ENCODE measurements at places on chromosomes 13 and 19.
A peak's percentile ranks its signal among the peaks of the same experiment; 100 is the strongest.

DNA sequence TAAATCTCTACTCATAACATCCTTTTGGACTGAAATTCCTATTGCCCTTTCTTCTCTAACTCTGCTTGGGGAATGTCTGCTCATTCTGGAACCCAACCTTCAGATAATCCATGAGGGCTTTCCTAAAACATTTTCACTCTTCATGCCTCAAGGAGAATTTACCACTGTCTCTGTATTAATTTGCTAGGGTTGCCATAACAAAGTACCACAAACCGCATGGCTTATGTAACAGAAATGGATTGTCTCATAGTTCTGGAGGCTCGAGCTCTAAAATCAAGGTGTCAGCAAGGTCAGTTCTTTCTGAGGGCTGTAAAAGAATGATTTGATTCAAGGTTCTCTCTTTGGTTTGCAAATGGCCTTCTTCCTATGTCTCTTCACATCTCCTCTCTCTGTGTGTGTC lies 209.7 kb downstream of the LACC1 start:
- no peak for DNase-seq

DNA sequence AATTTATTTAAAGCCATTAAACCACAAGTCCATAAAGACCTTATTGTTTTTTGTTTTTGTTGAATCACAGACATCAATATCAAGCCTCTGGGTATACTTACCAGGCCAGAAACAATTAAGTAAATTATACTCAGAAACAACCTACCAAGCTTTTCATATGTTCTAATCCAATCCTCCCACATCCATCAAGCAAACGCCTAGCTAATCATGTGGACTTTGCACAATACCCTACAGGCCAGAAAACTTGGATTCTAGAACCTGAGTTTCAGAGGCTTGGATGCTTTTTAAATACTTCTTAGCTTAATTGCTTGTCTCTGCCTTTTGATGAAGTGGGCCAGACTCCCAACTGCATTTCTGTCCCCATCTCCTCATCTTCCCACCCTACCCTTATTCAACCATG lies 39.9 kb downstream of the TGDS start:
- no peak for DNase-seq

- no peak for DNase-seq
Observed at GRCh38 chr13:97425590-97425989, 8.4 kb upstream of the RAP2A start.

DNA sequence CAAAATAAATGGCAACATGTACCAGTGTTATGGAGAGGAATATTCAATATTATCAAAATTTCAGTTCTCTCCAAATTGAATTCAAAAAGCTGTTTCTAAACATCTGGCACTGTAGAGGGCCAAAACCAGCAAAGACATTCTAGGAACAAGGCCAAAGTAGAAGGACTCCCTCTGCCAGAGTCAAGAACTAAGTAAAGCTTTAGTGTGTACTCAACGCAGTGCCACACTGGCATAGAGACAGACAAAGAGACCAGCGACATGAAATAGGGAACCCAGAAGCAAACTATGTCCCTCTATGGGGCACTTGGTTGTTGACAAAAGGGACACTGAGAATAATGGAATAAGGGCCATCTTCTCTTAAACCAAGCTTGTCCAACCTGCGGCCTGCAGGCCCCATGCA lies 15.6 kb downstream of the SCGB2B2 start:
- no peak for DNase-seq

DNA sequence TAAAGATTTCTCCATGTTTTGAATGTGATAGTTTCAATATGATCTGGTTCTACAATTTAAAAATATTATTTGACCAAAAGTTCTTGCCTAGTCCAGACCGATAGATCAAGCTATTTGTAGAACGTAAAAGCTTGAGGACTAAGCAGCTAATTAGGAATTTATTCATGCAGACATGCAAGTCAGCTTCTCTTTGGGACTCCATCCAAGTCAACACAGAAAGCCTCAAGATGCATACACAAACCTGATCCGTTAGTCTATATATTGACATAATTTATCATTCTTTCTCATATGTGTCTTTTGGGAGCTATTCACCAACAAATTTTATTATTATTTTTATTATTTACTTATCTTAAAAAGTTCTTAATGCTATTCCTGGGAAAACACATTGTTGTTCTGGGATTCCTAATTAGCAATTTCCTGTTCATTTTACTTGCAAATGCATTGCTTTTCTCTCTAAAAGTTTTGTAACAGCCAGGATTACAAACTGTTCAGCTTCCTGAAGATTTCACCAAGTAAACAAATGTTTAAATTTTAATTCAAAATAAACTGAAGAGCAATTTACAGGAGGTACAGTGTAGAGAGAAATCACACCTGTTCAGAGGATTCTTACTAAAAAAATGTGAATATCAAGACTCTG lies 375.3 kb downstream of the GPC5 start:
- no peak for DNase-seq

DNA sequence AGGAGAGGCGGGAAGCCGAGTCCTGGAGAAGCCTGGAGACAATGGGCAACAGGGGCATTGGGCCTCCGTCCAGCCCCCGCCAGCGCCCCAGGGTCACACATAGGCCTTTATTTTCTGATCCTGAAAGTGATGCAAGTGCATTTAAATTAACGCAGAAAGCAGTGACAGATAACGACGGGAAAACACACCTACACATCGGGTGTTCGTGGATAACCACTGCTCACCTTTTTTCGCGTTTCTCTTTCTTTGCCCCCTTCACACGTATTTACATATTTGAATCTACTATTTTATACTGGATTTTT lies 30.4 kb upstream of the GRTP1 start:
- no peak for DNase-seq

DNA sequence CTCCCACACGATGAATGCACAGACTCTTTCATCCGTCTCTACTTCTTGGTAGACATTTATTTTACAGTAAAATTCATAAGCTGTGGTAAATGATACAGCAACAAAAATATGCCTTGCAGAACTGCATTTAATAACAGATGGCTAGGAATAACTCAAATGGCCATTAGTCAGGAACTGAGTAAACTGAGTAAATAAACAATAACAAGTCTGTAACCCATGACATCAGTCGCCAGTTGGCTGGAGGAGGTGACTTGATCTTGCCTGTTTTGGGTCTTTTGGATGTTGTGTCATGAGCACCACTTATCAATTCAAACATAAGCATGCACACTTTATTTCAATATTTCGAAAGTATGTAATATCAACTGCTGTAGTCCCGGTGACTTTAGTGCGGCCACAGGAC lies 632.6 kb upstream of the ARGLU1 start:
- DNase-seq = no peak

DNA sequence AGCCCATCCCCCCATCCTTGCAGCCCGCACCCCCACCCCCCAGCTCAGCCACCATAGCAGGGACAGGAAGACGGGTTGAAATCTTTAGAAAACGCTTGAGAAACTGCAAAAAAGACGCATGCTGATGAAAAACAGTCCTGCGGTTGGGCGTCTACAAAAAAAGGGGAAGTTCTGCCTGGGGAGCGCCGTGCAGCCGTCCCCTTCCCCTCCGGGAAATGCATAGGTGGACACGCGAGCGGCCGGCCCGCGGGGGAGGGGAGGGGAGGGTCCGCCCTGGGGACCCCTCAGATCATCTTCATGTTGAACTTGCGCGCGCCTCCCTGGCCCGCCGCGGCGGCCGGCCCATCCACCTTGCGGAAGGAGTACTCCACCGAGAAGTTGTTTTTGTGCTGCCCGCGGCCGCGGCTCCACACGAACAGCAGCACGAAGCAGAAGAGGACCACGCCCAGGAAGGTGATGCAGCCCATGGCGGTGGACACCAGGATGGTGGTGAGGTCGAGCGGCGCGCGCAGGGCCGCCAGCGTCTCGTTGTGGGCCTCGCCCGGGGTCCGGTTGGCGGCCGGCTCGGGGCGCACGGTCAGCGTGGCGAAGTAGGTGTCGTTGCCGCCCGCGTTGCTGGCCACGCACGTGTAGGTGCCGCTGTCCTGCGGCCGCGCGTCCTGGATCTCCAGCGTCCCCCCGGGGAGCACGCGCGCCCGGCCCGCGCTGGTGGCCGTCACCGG lies 7.9 kb upstream of the PEAK3 start:
- DNase-seq = no peak

DNA sequence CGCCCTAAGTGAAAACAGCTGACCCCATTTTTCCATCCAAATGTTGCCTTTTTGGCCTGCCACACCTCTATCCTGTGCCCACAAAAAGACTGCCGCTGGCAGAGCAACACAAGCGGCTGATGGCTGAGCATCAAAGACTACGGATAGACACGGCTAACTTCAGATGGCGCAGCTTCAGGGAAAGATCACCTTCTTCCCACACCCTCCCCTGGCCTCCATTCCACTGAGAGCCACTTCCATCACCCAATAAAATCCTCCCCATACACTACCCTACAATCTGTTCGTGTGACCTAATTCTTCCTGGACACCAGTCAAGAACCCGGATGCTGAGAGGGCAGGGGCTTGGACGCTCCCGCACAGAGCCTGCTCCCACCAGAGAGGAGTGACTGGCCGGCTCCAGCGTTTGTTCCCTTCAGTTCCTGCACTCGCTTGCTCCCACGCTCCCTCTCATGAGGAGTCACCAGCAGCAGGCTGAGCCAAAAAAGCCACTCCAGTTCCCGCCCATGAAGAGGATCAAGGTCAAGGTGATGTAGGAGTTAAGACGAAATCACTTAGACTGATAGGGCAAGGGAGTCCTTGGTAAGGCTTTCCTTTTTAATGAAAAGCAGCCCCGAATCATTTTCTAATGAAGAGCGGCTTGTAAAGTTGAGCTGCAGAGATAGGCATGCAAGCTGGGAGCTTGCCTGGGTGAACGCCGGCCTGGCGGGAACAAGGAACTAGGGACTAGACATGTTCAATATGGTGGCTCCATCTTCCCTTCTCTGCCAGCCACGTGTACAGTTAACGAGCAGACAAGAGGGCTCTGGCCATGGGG lies 35.7 kb downstream of the TSKS start:
- peak; percentile 51 for DNase-seq

DNA sequence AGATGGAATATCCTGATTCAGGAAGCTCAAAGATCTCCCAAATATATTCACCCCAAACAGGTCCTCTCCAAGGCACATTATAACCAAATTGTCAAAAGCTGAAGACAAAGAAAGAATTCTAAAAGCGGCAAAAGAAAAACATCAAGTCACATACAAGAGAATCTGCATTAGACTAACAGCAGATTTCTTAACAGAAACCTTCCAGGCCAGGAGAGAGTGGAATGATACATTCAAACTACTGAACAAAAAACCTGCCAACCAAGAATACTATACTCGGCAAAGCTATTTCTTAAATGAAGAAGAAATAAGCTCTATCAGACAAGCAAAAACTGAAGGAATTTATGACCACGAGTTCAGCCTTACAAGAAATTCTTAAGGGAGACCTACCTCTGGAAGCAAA lies 120.6 kb upstream of the WASF3 start:
- no peak for DNase-seq

- DNase-seq = no peak
Observed at GRCh38 chr13:99028890-99029289, 51.0 kb upstream of the DOCK9 start.

- DNase-seq = no peak
Observed at GRCh38 chr13:41637586-41637985, 180.2 kb downstream of the RGCC start.

- DNase-seq = no peak
Observed at GRCh38 chr19:49229416-49229815, 71.8 kb downstream of the TRPM4 start.

DNA sequence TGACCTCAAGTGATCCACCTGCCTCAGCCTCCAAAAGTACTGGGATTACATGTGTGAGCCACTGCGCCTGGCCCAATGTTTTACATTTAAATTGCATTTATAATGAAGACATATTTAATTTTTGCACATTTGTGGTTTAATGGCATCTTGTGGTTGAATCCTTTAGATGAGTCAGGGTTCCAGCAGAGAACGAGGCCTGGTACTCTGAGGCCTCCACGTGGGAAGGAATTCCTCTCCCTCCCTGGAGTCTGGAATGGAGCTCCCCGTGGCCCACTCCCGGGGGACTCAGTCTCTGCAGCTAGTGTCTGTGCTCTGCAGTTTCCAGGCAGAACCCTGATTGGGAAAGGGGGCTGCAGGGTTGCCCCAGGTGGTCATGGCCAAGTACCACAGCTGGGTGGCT lies 24.2 kb downstream of the ZFR2 start:
- DNase-seq = no peak

DNA sequence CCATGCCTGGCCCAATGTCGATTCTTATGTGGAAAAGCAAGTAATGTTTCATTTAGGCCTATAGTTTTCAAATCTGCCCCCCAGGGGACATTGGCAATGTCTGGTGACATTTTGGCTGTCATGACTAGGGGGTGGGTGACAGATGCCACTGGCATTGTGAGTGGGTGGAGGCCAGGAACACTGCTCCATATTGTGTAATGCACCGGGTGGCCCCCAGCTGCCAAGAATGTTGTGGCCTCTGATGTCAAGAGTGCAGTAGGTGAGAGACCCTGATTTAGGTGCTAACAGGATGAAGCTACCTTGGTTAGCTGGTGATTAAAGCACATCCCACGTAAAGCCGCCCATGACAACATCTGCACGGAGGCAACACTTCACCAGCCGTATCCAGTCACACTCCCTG lies 10.8 kb downstream of the C19orf44 start:
- no peak for DNase-seq

- no peak for DNase-seq
Observed at GRCh38 chr13:23793711-23794110, 95.5 kb downstream of the MIPEP start.

- no peak for DNase-seq
Observed at GRCh38 chr19:49988433-49988832, 27.5 kb upstream of the SIGLEC11 start.

- no peak for DNase-seq
Observed at GRCh38 chr13:28413999-28414398, 80.9 kb downstream of the FLT1 start.

DNA sequence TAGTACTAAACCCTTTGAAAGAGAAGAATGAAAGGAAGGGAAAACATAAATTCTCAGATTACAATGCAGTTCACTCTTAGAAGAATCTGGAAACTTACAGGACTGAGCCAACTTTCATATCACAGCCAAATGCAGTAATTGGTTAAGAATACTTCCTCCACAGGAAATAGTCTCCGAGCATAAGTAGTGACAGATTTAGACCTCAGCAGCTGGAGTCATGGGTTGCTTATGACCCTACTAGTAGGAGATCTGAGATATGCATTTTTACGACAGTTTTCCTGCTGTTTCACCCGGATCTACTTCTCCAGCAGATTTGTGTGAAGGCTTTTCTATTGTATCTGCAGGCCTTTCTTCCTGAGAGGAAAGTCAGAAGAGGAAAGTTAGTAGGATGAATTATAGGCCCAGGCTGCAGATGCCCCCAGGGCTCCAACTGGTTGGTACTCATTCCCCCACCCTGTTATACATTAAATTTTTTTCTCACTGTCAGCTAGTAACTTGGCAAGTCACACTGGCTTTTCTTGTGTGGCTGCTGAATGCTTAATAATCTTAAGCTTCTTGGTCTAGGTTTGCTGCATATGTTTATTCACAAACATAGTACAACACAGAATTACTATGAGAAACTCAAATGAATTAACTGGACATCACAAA lies 1241.5 kb upstream of the MIR17HG start:
- DNase-seq = no peak

All from left hindlimb (tissue), 1 donor.